GDM1 (cell line): ENCODE measurements at places on chromosomes 13 and 19.

- DNase-seq = no peak
These were observed 20.4 kb downstream of the UBL3 start for GRCh38 chr13:29830000-29830399.

- DNase-seq = no peak
These were observed 19.7 kb upstream of the POP4 start for GRCh38 chr19:29586401-29586800.

- DNase-seq = no peak
These were observed 11.7 kb downstream of the ATP7B start for GRCh38 chr13:51999510-51999911.

- DNase-seq = peak; percentile 78
These were observed 4.3 kb downstream of the ZGLP1 start for GRCh38 chr19:10305139-10305806.

- peak; percentile 26 for DNase-seq
These were observed 18.9 kb upstream of the ZSCAN5A start for GRCh38 chr19:56333506-56333905.

DNA sequence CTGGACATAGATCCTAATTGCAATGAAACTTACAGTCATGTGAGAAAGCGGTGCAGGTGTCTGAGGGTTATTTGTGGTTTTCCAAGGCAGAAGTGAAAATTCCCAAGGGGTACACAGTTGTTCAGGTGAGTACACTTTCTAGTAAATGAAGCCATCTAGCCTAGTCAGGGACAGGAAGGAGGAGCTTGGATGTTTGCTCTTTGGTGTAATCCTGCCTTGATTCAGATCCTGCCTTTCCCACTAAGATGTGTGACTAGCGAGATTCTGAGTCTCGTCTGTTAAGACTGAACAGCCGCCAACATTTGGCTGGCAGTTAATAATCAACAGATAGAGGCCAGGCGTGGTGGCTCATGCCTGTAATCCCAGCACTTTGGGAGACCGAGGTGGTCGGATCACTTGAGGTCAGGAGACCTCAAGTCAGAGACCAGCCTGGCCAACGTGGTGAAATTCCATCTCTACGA, 2.5 kb downstream of the RPS9 start:
- no peak for DNase-seq

DNA sequence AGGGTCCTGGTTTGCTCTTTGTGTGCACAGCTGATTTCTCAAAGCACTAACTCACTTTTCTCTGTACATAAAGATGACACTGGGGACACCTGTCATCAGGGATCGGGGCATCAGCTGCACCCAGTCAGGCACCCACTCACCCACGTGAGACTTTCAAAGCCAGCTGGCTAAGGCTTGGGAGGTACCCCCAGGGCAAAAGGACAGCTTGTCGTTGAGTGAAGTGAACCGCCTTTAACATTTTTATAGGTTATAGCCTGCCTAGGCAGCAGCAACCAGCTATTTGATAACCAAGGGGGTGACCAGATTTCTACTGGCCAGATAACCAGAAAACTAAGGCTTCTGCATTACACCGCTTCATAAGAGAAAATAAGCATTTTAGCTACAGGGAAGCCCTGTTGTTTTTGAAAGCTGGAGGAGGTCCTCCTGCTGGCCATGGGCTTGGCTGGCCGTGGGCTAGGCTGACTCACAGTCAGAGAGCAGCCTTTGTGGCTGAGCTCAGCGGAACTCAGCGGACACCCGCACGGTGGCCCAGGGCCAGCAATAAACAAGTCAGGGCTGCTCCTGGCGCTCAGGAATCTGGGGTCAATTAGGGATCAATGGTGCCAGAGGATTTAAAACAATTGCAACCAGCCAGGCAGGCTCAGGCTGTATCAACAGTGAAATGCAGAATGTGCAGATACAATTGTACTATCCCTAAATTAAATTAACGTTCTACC, 57.1 kb downstream of the ALOX5AP start:
- DNase-seq = no peak

DNA sequence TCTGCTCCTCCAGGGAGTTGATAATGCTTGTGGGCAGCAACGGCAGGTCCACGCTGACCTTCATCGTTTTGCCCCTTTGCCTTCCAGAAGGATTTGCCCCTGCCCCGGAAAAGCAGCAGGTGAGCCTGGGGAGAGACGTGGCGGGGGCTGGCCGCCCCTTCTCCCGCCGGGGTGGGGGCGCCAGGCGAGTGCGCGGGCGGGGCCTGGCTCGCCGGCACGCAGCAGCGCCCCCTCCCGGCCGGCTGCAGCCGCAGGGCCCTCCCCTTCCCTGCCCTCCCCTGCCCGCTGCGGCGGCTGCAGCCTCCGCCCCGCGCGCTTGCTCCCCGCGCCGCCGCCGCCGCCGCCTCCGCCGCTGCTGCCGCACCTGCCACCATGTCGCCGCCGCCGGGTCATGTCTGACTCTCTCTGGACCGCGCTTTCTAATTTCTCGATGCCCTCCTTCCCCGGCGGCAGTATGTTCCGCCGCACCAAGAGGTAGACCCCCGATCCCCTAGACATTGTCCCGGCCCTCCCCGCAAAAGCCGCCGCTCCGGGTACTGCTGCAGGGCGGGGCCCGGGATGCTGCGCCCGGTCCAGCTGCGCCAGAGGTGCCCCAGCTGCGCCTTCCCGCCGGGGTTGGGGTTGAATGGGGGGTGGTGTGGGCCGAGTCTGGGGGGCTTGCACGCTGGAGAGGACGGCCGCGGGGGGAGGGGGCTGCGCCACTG, at the start of gene MAST1:
Gene MAST1 (plus strand): TSS at position 334 of the 704 bp plus-strand sequence. CDS start 58 bp downstream, at position 392.
- peak; percentile 10 for DNase-seq

DNA sequence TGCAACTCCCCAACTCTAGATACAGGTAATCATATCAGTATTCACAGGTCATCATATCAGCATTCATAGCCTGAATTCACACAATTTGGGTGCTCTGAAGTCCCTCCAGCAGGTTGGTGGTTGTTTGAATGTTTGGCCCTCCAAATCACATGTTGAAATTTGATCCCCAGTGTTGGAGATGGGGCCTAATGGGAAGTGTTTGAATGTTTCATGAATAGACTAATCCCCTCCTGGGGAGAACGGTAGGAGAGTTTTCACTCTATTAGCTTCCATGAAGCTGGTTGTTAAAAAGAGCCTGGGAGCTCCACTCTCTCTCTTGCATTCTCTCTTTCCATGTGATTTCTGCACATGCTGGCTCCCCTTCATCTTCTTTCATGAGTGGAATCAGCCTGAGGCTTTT, 288.6 kb upstream of the PCDH9 start:
- DNase-seq = no peak

- DNase-seq = no peak
These were observed 78.8 kb downstream of the SPRY2 start for GRCh38 chr13:80262051-80262695.

DNA sequence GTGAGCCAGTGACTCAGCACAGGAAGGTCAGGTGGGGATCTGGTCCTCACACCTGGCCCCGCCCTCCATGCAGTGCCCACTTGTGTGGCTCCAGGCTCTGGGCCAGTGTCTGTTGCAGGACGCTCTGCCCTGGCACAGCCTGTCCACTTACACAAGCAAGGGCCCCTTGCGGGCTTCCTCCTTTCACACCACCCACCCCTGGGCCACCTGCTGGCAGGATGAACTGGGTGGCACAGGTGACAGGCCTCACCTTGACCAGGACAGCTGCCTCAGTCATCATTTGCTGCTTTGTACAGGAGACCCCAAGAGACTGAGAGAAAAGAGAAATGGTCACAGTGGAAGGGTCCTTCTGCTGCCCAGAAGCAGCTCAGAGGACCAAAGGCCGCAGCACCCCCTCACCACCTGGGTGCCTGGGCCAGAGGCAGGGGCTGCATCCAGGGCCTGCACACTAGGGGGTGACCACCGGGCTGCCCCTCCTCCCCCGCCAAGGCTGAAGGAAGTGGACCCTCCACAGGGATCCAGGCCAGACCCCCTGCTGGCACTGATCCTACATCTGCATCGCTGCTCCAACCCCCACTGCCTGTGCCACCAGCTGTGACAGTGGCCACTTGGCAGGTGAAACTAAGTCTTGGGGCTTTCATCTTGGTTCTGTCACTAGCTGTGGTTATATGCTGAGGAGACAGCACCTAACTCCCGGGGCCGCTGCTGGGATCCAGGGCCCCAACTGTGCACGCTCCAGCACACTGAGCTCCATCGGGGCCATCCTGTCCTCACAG, 110.3 kb downstream of the TUBA3C start:
- no peak for DNase-seq

DNA sequence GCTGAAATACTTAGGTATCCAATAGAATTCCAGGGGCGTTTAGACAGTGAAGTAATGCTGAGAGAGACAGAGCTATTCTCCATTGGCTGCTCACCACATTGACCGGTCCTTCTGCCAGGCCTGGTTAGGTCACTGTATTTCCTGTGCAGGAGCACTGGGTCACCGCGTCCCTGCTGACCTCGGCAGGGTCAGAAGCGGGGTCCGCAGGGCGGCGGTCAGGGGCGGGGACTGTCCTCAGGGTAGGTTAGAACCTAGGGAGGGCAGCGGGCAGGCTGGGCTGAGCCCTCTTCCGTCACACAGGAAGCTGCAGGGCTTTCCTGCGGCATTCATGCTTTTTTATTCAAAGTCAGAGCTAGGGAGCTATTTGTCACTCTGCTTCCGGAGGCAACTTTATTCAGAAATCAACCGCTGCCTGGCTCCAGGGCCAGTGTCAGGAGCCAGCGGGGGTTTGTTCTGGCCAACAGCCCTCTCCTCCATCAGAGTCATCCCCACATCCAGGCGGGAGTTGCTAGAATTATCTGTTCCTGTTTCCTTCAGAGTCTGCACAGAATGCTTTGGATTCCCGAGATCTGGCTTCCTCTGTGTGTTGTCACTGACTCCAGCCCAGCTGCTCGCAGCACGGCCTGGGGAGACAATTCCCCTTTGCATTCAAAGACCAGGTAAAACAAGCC, 81.2 kb upstream of the WASF3 start:
- no peak for DNase-seq

- DNase-seq = no peak
These were observed 48.4 kb upstream of the UFM1 start for GRCh38 chr13:38301236-38301635.

DNA sequence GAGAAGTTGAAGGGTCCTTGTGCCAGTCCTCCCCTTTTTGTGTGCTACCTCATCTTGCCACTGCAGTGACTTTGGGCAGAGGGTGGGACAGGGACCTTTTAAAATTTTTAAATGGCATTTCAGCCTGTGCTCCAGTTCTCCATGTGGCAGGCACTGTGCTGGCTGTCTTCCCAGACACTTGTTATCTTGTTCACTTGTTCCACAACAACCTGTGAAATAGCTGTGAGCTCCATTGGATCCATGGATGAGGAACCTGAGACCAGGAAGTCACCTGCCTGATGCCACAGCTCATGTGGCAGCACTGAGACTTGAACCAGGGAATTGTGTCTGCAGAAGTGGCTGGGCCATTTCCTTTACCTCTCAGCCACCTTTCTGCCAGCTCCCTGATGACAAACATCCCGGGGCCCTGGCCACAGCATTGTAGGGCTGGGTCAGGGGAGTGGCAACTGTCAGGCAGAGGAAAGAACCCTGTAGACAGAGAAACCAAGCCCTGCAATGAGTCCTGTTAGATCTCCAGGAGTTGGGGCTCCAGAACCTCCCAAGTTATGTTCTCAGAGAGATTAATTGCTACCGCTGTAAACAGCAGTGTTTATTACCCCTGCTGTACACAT, 6.4 kb downstream of the EGLN2 start:
- DNase-seq = no peak

- no peak for DNase-seq
These were observed 52.8 kb downstream of the TNFRSF19 start for GRCh38 chr13:23622985-23623384.

- DNase-seq = no peak
These were observed 7.5 kb downstream of the KLF16 start for GRCh38 chr19:1855828-1856255.

GRCh38 chr13:34816908-34817665, 125.0 kb upstream of the NBEA start:
- no peak for DNase-seq

- DNase-seq = no peak
These were observed 472.8 kb downstream of the LIG4 start for GRCh38 chr13:107742544-107742943.

- no peak for DNase-seq
These were observed 175.7 kb upstream of the UBL3 start for GRCh38 chr13:30026093-30026492.

- no peak for DNase-seq
These were observed 6.2 kb downstream of the GPR4 start for GRCh38 chr19:45595814-45596213.

- DNase-seq = peak; percentile 45
These were observed 9.2 kb upstream of the ZNF358 start for GRCh38 chr19:7506385-7507328.

DNA sequence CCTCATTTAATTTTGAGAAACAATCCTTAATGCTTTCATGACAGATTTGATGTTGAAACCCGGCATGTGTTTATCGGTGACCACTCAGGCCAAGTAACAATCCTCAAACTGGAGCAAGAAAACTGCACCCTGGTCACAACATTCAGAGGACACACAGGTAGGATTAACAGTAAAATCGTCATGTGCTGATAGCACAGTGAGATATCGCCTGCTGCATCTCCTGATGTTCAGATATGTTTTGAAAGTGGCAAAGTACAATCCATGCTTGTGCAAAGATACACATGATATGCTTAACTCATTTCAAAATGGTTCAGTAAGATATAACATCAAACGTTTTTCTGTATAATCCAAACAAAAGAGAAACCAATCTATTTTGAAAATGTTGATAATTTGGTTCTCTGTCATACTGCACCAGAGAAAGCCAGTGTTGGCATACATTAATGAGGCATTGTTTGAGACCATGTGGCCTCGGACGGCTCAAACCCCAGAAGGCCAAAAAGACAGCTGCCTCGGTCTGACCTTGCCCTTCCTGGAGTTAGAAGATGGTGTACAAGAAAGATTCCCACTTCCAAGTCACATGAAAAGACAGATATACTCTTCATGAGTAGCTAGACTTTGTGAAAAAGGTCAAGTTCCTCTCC, 76.2 kb downstream of the DHRS12 start:
- no peak for DNase-seq

- no peak for DNase-seq
These were observed 148.1 kb downstream of the NHLRC3 start for GRCh38 chr13:39186205-39186875.
